SW 1271 (cell line): ENCODE measurements at places on chromosomes 4 and X.

- DNase-seq: no peak
Observed at GRCh38 chr4:156896527-156896926, 75.1 kb downstream of the PDGFC start.

DNA sequence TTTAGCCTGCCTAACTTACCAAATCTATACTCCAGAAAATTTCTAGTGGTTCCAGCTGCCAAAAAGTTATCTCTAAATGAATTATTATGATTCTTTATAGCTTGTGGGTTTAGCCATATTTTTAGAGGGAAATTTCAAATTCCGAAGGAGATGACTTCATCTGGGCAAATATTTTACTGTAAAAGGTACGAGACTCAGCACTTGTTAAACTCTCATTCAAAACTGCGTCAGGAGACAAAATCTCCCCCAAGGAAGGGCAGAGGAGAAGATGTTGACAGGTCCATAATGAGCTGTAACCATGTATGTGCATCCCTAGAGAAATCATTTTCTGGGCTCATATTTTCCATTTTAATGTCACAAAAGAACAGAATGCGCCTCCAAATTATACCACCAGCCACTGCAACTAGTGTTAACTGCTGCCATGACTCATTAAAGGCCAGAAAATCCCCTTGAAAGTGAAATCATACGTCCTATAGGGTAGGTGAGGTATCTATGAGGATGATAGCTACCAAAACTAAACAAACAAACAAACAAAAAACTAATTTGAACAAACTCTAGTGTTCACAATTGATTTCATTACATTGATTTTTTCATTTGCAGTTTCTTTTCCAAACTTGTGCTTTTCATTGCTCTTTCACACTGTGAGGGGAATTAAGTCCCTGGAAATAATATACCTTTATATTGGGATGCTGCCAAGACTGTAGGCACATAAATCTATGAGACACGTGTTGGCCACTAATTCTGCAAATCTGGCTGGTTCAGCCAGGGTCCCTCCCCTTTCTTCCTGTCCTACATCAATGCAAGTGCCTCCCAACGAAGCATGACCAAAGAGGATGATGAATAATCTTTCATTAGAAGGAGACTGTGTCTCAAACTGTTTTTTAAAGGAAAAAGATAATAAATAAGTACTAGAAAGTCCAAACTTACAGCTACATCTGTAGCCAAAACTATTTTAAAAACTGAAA lies 85.8 kb downstream of the ARHGAP6 start:
- no peak for DNase-seq

DNA sequence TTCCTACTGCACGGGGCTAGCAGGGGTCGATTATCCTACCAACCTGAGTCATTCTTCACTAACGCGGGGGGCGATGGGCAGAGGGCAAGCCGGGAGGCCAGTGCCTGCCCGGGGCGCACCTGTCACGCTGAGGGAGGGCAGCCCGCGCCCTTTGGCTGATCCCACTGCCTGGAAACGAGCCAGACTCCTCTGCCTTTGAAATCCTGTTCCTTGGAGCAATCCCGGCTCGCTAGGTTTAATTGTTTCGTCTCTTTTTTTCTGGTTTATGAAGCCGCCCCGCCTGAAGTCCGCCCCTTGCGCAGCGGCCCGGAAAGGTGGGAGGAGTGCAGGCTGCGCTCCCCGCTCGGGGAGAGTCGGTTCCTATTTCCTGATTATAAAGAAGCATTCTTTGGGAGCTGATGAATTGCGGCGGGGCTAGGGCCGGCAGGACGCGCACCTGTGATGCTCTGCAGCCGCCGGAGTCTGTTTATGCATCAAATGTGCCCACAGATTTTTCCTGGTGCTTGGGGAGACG lies 484.2 kb downstream of the BCOR start:
- no peak for DNase-seq

GRCh38 chr4:61770456-61770855 lies 570.3 kb downstream of the ADGRL3 start:
- no peak for DNase-seq

DNA sequence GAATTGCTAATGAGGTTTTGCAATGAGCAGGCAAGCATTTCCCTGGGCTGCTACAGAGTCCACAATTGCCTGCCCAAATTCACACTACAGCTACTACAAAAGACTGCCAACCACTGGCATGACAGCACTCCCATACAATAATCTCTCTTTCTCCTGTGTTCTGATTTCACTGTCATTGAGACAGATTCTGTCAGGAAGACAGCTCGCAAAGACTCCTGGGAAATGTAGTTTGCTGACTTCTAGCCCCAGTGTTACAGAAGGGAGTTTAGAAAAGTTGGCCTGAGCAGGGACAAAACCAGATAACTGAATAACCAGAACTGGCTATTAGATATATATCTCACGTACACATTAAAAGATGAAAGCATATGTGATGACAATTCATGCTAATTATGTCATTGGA lies 1231.3 kb upstream of the PRKX start:
- no peak for DNase-seq

DNA sequence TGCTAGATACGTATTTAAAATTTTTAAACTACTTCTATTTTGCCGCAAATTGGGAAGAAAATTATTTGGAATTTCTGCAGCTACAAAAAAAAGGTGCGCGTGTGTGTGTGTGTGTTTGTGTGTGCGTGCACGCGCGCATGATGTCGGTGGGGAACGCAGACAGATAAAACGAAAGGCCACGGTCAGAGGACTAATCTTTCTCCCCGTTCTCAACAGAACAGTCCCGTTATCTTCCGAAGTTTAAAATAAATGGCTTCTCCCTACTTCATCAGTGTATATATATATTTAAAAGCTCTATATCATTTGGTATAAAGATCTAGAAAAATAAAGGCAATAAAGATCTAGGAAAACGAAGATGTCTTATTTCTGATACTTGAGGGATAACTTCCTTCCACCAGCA lies 1.5 kb downstream of the MGARP start:
- DNase-seq: no peak

- no peak for DNase-seq
Observed at GRCh38 chr4:53963781-53964180, 100.6 kb downstream of the CHIC2 start.

DNA sequence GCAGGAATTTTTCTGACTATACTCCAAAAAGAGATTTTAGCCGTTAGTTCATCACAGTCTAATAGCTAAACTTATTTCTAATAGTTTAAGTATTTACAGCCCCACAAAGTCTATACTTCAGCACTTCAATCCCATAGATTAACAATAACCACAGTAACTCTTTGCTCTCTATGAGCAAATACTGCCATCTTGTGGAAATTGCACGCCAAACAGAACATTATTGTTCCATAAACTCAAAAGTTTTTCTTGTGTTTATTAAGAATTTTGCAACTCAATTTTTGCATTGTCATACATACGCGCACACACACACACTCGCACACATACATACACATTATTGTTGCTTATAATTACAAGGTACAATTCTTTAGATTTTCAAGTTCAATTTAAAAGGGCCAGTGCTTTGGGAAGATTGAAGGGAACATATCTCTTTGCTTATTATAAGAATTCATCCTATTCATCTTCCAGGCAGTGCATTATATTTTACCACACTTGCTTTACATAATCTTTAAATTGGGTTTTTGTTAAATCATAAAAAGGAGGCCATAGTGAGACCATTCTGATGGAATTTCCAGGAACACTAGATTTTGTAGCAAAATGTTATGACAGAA lies 63.8 kb upstream of the ATOH1 start:
- no peak for DNase-seq

- DNase-seq: no peak
Observed at GRCh38 chr4:56684320-56685050, 3.4 kb upstream of the HOPX start.

DNA sequence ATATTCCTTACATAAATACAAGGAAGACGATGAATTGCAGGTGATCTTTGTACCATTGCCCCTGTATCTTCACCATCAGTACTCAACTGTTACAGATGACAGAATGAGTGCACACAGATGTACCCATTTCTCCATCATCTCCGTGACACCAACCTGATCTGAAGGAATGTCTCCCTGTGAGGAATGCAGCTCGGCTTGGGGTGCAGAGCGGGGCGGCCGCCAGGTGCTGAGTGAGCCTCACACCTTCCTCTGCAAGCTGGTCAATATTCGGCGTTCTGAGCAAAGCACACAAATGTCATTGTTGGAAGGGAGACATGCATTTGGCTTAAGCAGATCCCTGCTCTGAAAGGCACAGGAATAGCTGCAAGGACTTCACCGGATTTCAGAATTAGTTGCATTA lies 7.4 kb downstream of the ARSD start:
- no peak for DNase-seq

GRCh38 chrX:11103751-11104150 lies 7.4 kb upstream of the HCCS start:
- DNase-seq: no peak

DNA sequence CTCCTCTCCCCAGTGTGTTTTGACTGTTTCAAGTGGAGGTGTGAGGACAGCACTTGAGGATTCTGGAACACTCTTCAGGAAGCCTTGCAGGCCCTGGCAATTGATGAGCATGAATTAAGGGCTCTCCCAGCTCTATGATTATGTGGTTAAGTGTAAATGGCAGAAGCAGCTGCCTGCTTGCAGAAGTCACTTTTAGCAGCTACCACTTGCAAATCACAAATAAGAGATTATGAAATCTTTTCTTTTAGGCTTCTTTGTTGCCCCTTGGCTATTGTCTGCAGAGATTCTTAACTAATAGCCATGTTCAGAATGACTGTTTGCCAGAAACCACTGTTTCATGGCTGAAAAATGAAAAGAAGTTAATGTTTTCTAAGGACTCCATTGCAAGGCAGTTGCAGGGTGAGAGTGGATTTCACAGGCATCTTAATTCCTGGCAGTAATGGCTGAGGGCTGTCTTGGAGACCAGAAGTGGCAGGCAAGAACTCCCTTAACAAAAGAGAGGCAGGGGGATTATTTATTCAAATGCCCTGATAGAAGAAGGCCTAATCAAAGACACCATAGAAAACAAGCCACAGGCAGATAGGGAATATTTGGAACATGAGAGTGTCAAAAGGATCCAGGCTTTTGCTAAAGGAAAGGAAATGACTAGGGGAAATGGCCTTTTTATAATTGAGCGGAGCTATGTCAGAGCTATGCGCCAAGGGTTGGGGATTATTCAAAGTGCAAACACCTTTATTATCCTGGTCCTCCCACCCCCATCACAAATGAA lies 8.3 kb upstream of the HOPX start:
- no peak for DNase-seq

DNA sequence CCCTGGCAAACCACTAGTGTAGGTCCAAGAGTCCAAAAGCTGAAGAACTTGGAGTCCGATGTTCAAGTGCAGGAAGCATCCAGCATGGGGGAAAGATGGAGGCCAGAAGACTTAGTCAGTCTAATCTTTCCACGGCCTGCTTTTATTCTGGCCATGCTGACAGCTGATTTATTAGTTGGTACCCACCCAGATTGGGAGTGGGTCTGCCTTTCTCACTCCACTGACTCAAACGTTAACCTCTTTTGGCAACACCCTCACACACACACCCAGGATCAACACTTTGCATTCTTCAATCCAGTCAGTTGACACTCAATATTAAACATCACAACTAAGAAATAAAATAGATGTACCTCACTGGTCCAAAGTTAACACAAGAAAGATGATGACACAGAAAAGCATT lies 134.8 kb upstream of the GABRA2 start:
- no peak for DNase-seq
